Keratinocyte (primary cell): ENCODE measurements at places on chromosomes 4 and X. TPM values are rescaled to one million over a fixed set of nuclear protein-coding genes. Genes with fewer than 3 reads are reported as not detected.

NXF2 gene
- not detected in 3 replicates for polyA plus RNA-seq

SNCA gene
- 39.7 to 71.0 TPM (median 61.3 TPM) in 3 replicates for polyA plus RNA-seq

ALAS2 gene
- not detected in 3 replicates for polyA plus RNA-seq

INTS6L gene
- 5.2 to 14.5 TPM (median 11.4 TPM) in 3 replicates for polyA plus RNA-seq

SMARCA1 gene
- 15.7 to 21.6 TPM (median 16.8 TPM) in 3 replicates for polyA plus RNA-seq

UGT2B10 gene
- polyA plus RNA-seq = not detected in 3 replicates

DRP2 gene
- polyA plus RNA-seq = 0.02 to 0.08 TPM (median 0.05 TPM) in 3 replicates

MID2 gene
- 8.9 to 9.6 TPM (median 9.4 TPM) in 3 replicates for polyA plus RNA-seq

GPM6B gene
- 0.09 to 0.35 TPM (median 0.26 TPM) in 3 replicates for polyA plus RNA-seq

ARMCX6 gene
- polyA plus RNA-seq = 43.5 to 60.8 TPM (median 56.1 TPM) in 3 replicates

CA5B gene
- polyA plus RNA-seq = 4.1 to 6.8 TPM (median 5.2 TPM) in 3 replicates

TLR7 gene
- 0.01 TPM in 1 of 3 replicates, not detected in the others for polyA plus RNA-seq
